ENCODE measurements at places on chromosomes 1 and 21.

- no peak for DNase-seq
These were observed 608.2 kb upstream of the ADGRL4 start for GRCh38 chr1:79614762-79615161.

DNA sequence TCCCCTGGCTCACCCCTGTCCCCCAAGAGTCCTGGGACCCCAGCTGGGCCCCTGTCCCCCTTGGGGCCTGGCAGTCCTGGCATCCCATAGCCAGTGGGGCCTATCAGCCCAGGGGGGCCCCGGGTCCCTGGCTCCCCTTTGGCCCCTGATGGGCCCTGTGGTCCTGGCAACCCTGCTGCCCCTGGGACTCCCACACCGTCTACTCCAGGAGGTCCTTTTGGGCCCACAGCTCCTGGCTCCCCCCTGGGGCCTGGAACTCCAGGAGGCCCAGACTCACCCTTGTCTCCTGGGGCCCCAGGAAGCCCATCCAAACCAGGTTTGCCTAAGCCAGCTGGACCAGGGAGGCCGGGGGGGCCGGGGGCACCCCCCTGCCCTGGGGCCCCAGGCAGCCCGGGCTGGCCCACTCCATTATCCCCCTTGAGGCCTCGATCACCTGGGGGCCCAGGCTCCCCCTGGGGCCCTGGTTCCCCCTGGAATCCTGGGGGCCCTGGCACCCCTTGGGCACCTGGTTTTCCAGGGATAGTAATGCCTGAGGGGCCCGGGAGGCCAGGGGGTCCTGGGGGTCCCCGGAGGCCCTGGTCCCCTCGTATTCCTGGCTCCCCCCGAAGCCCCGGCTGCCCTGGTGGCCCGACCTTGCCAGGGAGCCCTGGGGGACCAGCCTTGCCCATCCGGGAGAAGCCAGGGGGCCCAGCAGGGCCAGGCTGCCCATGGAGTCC, 10.1 kb downstream of the ADPRS start:
- DNase-seq, result no peak

DNA sequence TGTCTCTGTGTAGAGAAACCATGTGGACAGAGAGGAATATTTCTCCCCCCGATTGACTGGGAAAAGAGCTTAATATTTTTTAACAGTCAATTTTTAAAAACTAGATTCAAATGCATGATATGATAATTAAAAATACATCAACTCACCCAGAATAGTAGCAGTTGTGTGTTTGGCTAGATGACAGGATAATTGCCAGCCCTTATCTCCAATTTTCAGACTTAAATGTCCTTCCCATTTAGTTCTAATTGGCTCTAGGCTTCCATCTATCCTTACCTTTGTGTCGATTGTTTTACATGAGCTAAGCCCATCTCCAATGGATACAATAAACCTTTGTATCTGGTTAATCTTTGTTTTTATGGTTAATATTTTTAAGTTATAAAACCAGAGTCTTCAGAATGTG, 23.9 kb upstream of the KIAA0040 start:
- DNase-seq, result no peak

GRCh38 chr1:223827193-223827663, 18.5 kb downstream of the TP53BP2 start:
- DNase-seq, result no peak

DNA sequence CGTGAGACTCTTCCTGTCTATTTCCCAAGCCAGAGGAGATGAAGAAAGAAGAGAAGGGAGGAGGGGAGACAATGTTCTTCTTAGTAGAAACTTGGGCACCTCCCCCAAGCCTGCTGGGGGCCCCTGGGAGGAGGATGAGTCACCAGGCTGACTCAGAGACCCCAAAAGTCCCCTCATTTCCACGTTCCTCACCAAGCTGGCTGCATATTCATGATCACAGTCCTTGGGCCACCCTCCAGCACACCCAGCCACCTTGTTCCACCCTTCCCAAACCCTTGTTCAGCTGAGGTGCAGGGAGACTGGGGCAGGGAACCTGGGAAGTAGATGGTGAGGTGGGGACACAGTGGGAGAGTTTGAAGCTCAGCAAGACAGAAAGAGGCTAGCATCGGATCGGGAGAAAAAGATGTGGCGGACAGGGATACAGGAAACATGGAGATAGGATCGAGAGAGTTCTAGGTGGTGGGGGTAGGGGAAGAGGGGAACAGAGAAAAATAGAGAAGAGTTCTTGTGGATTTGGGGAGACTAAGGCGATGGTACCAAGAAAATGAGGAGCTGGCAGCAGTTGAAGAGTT, 712 bp downstream of the RAB13 start:
- DNase-seq, result no peak

DNA sequence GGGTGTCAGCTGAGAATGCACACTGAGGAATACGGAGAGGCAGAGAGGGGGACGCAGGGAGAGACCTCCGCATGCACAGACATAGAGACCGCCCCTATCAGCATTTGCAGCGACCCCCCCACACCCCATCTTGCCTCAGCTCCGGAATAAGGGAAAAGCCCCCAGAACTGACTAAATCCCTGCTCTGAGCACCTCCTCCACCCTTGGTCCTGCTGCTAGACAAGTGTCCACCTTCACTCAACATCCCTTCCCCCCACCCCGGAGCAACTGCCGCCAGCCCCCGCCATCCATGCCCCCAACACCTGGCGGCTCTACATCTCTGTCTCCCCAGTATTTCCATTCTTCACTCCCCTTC, 769 bp downstream of the SV2A start:
- no peak for DNase-seq

Measured in stimulated activated CD8-positive, alpha-beta memory T cell treated with anti-CD3 and anti-CD28 coated beads, Interleukin-4, amount 100 ng/mL, for 1 hour (primary cell).